ENCODE measurements at places on chromosomes 4 and X.

- DNase-seq: no peak
Measured at GRCh38 chr4:175246941-175247340, 328.8 kb downstream of the ADAM29 start.

DNA sequence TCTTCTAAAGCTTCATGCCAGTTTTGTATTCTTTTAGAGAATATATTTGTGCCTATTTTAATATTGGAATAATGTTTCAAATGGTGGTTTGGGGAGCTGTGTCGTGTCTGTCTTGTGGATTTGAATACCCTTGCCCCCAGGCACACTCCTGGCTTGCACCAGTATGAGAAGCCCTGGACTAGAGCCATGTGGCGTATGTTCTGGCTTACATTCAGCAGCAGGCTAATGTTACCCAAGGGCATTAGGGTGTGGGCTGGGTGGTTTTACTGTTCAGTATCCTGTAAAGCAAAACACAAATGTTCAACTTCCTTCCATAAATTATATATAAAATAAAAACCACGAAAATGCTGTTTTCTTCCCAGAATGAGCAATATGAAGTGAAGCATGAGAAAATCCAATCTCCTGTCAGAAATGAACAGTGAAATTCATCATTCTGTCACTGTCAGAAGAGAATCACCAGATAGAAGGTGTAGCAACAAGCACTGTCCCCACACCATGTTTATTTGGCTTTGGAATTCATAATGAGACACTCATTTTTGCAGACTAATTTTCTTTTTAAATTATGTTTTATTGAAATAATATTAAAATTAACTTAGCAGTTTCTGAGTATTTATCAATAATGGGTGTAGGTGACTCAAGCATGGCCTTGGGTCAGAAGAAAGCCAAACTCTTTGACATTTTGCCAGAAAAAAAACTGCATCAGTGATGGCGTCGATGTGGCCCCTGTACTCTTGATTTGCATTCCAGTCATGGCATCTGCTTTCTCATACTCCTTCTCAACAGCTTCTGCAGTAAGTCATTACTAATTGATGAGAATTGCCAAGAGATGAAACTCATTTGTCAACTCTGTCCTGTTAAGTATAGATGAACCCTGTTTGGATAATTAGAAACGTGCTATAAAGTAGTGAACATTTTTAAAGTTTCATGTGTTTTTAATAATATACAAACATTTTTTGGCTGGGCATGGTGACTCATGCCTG lies 43.8 kb downstream of the WWC2 start:
- no peak for DNase-seq

- no peak for DNase-seq
Measured at GRCh38 chrX:39899856-39900776, 197.6 kb downstream of the BCOR start.

DNA sequence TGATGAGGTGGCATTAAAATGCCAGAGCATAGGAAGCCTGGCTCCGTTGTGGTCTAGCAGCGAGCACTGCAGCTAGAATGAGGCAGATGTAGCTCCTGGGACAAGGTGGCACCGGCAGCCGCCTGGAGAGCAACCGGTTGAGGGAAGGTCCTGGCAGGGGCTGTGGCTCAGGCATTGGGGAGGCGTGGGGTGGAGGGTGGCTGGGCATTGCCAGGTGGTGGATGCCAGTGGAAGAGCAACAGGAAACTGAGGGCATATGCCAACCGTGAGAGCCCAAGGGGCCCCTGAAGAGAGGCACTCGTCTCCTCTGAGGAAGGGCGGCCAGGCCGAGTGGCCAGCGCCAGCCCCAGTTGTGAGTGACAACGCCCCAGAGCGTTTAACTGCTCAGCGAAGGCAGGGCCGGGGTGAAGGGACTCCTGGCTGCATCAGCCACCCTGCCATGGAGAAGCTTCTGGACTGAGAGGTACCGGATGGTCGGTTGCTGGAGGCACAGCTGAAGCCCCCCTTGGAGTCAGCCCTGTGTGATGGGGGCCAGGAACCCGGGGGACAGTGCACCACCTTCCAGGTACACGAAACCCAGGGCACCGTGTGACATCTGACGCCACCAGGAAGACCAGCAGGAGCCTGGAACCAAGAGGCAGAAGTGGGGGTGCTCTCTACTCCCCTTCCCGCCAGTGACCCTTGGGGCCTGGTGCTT lies 13.2 kb upstream of the PDE6B start:
- no peak for DNase-seq

- DNase-seq: no peak
Measured at GRCh38 chrX:1397001-1397400, 5.1 kb upstream of the SLC25A6 start.

DNA sequence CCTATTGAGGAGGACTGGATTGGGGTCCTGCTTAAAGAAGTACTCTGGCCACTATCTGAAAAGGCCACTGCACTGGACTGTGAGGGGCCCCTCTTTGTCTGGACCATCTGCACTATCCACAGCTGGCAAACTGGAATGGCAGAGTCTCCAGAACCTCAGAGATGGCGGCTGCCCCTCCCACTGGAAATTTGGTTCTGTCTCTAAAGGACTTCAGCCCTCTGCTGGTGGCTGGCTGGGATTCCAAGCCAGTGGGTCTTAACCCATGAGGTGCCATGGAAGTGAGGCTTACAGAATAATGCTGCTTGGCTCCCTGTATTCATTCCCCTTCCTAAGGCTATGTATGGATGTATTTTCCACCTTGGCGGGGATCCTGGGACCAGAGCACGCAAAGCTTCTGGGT lies 41.6 kb upstream of the CYLC1 start:
- no peak for DNase-seq

DNA sequence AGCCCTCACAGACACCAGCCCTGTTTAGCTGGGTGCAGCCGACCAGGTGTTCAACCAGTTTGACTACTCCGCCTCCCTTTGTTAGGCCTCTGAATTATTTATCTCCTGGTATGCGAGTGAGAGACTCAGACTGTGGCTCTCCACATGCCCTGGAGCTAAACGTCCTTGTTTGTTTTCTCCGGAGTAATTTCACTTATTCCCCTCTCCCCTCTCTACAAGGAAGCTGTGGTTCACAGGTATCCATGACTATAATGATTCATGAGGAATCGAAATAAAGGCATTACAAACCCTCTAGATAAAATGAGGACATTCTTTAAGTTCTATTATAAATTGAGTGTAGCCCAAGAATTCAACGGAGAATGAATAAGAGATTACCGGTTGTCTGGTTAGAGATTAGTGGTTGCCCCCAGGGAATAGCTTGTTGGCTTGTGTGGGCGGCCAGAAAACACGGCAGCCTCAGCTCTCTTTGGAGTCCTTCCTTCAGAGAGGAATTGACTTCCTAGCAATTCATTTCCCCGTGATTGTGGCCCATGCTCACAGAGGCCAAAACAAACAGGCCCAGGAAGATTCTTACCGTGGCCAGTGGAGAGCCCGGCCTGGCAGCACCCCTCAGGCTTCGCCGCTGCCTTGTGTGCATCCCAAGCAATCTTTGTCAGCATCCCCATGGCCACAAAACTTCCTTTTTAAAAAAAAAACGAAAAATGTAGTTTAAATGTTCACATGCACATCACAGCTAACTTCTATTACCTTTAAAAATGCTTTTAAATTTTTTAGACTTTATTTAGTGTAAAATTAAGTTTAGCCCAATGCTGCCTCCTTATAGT lies 60.2 kb upstream of the CBR4 start:
- no peak for DNase-seq

DNA sequence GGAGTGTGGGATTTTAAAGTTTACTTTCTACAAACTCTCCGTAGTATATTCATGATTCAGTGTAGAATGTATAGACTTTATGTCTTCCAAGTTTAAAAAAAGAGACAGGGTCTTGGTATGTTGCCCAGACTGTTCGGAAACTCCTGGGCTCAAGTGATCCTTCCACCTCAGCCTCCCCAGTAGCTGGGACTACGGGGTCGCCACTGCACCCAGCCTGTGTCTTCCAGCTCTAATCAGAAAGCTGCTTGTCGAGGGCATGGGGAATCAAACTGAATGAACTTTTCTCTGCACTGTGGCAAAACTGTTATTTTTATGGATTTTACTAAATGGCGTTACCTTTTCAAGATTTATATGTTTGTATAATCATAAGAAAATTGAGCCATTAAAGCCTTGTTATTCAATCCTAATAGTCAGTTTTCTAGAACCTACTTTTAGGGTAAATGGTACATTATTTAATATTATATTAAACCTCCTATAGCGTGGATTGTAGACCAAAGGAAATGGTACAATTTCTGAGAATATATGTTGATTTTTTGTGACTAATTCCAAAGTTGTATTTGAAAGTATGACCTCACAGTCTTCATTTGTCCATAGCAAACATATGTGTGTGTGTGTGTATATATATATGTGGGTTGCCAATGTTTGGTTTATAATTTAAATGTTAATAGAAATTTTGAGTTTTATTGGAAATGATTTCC lies 1.1 kb downstream of the BLOC1S4 start:
- DNase-seq: no peak

DNA sequence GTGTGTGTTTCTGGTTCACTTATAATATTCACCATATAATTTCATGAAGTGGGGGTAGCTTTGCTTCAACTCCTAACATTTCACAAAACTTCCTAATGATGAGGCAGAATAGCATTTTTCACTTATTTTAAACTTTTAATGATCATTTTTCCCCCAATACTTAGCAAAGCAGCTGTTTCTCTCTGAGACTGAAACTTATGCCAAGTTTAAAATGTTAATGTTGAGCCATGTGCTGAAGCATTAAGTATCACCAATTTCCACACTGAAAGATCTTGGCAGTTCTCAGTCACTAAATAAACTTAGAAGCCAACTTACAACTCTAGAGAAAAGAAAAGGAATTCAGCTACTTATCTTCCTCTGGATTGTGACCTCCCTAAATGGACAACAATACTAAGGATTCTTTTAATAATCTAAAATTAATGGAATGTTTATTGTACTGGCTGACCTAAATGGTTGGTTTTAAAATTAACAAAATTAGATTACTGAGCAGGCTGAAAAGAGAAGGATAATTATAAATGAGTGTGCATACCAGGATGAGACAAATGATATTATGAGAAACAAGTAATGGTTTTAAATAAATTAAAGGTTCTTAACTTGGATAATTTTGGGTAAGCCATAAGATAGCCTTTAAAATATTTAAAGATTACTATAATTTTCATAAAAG lies 1429.4 kb upstream of the ADGRL3 start:
- no peak for DNase-seq

DNA sequence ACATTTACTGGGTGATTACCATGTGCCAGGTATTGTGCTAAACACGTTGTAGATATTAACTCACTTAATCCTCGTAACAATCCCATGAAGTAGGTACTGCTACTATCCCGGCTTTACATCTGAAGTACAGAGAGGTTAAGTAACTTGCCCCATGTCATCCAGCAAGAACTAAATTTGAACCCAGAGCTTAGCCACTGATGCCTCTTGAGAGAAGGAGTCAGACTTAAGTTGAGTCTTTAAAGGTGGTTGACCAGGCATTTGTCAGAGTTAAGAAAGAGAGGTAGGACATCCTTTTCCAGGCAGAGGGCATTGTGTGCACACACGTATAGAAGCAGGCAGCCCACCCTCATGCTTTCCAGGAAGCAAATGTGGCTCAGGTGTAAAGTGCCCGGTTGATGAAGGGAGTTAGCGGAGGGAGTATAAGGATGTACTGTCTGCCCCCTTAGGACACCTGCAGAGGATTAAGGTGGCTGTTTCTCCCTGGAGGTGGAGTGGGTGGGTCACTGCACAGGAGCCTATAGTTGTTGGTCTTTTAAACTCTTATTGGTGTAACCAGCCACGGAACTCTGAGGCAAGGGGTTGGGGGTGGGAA lies 335 bp upstream of the CD38 start:
- no peak for DNase-seq

GRCh38 chrX:24259544-24260240 lies 54.2 kb downstream of the SUPT20HL2 start:
- no peak for DNase-seq

DNA sequence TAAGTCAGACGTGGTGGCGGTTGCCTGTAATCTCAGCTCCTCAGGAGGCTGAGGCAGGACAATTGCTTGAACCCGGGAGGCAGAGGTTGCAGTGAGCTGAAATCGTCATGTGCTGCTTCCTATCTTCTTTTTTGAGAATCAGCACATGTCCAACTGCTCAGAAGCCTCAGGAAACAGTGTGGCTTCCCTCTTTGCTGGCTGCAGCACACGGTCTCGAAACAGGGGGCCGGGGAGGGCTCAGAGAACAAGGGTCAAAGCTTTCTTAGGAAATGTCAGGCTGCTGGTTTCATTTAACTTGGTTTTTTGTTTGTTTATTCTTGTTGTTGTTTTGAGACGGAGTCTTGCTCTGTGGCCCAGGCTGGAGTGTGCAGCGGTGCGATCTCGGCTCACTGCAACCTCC lies 31.3 kb downstream of the CRLF2 start:
- no peak for DNase-seq
